NCI-H524 treated with DMSO at 0.1 percent for 48 hours (cell line): ENCODE measurements at places on chromosomes 4 and X.

DNA sequence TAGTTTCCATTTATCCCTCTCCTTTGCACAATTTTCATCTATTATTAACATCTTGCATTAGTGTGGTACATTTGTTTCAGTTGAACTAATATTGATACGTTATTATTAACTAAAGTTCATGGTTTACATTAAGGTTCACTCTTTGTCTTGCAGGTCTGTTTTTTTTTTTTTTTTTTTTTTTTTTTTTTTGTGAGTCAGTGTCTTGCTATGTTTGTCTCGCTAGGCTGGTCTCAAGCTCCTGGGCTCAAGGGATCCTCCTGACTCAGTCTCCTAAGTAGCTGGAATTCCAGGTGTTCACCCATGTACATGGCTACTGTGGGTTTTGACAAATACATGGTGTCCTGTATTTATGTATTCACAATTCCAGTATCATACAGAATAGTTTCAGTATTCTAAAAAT, 6.8 kb downstream of the TBC1D19 start:
- no peak for DNase-seq

DNA sequence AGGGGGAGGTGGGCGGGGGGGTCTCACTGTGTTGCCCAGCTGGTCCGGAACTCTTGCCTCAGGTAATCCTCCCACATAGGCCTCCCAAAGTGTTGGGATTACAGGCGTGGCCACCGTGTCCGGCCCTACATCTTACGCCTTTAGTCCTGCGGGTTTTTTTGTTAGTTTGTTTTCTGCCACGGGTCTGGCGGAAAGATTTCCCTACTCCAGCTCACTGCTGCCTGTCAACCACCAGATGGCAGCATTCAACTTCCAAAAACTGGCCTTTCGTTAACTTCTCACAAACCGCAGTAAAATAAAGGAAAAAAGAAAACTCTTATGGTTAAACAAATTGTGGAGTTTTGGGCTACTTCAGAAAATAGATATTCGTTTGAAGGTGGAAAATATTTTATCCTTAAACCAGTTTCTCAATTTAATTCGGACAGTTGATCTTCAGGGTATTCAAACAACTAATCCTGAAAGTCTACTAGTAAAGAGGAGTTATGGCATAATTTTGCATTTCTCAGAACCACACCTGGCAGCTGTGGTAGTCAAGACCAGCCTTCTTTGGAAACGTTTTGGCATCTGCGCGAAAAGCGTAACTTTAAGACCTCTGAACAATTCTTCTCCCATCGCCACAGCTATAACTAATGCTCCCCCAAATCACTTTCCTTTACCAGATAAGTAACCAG, 41.1 kb downstream of the LUZP4 start:
- DNase-seq, result no peak

- DNase-seq, result no peak
Observed at GRCh38 chr4:87150498-87151261, 69.7 kb downstream of the KLHL8 start.

- DNase-seq, result no peak
Observed at GRCh38 chr4:185592845-185593488, 57.7 kb upstream of the PDLIM3 start.

DNA sequence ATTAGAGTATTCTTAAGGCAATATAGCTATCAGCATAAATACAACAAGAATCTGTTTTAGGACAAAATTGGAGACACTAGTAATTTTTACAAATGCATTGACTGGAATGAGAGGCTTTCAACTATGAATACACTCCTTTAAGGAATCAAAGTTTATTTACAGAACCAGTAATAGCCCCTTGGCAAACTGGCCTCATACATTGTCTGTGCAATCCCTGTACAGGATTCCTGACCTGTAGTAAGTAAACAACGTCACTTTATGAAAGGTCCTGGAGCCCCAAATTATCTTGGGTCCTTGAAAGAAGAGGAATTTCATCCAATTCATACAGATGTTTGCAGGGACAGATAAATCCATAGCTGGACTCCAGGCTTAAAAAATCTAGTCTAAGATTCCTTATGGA, 25.4 kb upstream of the CXCL3 start:
- DNase-seq, result no peak

DNA sequence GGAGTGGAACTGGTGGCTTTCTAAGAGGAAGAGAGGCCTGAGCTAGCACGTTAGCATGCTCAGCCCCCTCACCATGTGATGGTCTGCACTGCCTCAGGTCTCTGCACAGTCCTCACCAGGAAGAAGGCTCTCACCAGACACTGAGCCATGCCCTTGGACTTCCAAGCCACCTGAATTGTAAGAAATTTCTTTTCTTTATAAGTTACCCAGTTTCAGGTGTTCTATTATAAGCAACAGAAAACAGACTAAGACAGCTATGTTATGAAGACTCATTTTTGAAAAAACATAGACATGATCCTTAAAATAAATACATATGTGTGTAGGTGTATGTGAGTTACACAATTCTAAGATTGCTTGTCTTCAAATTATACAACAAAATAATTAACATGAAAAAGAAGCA, 74.7 kb downstream of the CEP44 start:
- no peak for DNase-seq

GRCh38 chr4:47073647-47074046, 42.3 kb downstream of the GABRB1 start:
- no peak for DNase-seq

DNA sequence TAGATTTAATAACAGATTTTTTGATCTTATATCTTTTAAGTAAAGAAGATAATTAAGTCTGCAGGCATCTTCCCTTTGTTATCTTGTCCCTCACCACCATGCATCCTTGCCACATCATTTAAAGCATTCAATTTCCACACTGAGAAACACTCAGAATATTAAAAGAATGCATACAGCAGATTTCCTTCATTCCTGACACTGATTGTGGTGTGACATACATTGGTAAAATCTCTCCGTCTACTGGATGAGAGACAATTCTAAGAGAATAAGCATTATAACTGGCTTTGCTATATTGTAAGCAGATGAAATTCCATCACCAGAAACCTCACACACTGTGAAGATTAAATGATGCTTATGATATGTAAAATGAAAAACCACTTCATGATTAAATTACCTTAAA, 97.4 kb upstream of the TRPC5OS start:
- no peak for DNase-seq

DNA sequence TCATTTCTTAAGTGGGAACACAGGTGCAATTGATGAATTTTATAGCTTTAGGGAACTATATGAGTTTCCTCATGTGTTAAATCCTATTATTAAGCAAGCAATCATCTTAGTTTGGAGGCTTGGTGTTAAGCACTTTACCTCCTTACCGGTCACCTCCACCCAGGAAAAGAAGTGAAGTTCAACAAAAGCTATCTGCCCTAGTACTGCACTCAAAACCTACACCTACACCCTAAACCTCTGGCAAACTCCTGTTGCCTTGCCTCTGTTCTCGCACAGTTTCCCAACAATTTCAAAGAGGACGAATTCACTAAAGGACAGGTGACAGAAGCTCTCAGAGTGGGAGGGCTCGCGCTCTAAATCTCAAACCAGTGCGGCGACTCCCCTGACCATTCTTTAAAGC, 85.7 kb upstream of the TENT5D start:
- no peak for DNase-seq

DNA sequence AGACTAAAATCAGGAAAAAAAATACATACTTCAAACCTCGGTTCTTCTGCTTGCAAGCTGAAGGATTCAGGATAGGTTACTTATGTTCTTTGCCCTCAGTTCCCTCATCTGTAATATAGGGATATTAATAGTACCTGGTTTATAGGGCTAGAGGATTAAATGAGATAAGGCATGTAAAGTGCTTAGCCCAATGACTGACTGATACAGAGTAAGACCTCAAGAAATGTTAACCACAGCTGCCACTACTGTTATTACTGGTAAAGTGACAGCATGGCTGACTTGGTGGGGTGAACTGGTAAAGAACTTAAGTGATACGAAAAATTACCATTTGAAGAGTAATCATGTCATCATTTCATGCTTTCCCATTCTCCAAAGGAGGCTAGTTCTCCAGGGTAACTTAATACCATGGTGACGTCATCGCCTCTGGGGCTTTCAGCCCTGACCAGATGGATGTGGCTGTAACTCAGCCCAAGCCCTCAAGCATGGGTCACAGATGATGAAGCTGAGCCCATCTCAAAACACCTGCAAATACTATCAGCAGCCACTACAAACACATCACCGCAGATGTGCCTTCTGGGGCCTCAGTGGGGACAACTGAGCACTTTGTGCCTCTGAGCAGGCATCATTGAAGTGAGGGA, 44.5 kb upstream of the SCML1 start:
- peak; percentile 56 for DNase-seq

DNA sequence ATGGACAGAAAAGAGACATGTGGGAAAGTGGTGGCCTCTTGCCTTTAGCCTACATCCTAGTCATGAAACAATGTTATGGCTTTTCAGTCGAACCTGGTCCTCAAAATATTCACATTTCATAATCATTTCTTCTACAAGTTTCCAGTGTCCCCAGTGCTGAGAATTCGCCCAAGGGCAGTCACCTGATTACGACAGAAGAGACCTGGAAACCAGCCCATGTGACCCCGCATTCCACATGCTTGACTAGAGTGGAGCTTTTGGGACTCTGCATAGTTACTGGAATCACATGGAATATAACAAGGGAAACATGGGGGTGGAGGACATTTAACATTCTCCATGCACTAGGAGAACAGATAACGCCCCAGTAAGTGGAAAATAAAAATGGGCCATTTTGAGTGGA, 100.1 kb downstream of the PPARGC1A start:
- no peak for DNase-seq

DNA sequence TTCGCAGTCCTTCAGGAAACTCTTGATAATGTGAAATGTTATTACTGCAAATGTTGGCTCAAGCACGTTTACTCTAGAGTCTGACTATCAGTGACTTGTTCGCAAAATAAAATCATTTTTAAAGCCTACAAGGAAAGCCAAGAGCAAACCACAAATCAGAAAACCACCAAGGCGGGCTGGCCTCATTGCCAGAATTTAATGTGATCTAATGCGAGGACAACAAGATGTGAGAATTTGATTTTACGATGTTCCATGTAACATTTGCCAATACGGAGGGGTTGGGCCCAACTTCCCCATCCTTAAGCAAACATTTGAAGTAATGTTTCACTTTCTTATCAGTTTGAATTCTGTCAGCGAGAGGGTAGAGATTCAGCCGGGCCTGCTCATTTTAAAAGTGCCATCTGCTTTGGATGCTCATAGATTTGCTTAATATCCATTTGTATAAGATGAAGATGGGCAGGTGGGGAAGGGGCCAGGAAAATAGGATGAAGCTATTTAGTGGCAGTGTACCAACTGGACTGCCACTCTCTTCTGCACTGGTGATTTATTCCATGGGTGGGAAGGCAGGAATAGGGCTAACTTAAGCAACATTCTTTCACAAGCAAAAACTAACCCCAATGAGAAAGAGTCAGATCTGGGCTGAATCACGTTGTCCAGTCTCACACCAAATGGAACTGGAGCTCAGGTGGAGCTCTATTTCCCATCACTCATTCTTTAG, 225.3 kb downstream of the ANAPC10 start:
- no peak for DNase-seq

DNA sequence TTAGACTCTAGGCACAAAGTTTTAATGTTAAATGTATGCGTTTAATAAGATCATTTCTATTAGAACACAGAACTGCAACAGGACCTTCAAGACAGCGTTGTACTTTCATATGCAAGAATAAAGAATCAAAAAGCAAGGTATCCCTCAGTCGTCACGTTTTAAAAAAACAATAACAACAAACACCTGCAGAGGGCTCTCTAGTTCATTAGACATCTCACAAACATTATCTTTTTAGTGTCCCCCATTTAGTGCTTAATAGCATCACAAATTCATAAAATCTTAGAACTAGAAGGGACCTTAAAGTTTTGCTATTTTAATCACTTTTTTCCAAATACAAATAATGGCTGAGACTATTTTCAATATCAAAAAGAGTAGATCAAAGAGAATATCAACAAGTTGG, 236.6 kb downstream of the DCHS2 start:
- no peak for DNase-seq

DNA sequence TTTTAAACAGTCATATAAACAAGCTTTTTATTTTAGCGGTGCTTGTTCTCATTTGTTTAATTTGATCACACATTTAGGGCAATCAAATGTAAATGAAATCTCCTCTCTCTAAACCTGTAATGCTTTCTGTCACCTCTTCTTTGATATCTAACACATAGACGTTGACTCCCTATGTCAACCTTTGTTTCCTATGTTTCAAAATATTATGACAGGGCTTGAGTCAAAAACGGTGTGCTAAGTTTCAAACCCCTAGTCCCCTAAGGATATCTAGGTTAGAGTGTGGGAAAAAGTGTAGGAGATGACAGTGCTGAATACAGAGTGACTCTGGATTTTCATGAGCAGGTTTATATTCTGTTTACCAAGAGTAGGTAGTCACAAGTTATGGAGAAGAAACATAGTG, 224.0 kb upstream of the CNKSR2 start:
- no peak for DNase-seq

- no peak for DNase-seq
Observed at GRCh38 chrX:96474029-96474740, 210.5 kb upstream of the DIAPH2 start.

- no peak for DNase-seq
Observed at GRCh38 chr4:22454216-22454838, 61.5 kb downstream of the ADGRA3 start.

DNA sequence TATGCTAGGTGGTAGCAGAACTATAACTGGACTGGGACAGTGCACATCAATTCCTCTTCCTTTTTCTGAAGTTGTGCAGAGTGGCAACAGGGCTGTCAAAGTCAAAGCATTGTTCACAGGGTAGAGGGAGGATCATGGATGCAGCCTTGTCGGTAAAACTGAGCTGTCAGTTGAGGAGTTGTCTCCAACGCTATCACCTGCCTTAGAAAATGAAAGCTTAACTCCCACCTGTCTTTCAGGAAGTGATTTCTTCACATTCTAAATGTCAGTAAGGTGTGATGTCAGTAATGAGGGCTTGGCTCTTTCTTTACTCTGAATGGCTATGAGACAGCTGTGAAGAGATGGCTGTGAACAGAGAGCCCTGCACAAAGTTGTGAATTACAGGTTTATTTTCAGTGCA, 66.4 kb upstream of the BANK1 start:
- DNase-seq, result no peak

DNA sequence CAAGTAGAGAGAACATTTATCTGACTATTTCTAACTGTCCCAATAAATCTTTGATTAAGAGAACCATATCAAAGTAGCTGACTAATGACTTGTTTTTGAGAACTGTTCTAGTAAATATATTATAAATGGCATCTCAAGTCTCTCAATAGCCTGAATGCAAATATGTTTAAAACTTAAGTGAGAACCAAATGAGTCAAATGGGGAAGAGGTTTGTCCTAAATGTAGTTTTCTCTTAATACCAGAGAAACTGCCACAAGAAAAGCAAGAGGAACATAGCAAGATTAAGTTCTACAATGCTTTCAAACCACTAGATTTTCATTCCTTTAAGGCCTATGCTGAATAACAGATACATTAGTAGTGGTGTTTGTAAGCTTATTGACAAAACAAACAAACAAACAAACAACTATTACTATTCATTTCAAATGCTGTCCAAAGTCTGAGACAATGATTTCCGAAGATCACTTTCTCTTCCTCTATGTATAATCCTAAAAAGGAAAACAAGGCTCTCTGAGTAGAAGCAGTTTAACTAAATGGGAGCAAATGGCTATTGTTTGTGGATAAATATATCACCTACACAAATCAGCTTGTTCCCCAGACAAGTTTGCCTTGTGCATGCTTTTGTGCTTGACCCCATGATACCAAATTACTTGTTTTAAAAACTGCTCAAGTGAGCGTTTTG, 408.4 kb upstream of the EMCN start:
- DNase-seq, result no peak
